Central memory CD4-positive, alpha-beta T cell (primary cell): ENCODE measurements at places on chromosomes 12 and 14.

DNA sequence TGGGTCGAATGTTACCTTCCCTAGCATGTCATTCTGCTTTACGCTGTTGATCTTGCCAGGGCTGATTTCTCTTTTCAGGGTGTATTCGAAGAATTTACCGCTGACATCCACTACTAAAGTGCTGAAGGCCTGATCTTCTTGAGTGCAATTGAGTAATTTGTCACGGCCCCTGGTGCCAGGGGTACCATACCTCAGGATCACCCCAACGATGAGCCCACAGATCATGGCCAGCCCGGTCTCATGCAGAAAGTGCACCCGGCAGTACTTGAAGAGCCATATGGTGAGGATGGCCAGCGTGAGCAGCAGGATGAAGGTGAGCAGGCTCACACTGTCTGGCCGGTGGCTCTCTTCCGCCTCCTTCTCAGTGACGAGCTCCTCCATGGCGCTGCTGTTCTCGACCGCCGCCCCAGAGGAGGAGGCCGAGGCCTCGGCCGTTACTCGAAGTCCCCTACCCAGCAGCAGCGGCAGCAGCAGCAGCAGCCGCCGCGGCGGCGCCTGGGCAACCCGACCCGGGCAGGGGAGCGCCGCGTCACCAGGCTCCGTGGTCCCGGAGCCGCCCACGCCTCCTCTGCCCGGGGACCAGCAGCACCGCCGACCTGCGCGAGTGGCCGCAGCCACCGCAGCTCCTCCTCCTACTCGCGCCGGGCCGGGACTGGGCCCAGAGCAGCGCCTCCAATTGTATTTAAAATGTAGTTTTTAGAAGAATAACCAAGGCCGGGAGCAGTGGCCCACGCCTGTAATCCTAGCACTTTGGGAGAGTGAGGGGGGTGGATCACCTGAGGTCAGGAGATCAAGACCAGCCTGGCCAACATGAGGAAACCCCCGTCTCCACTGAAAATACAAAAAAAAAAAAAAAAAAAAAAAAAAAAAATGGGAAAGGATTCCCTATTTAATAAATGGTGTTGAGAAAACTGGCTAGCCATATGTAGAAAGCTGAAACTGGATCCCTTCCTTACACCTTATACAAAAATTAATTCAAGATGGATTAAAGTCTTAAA lies 58.5 kb upstream of the TMPO start:
- no peak for DNase-seq

GRCh38 chr12:26378711-26379110 lies 183.3 kb downstream of the SSPN start:
- no peak for DNase-seq

- DNase-seq, result no peak
These were observed 298.8 kb upstream of the TBX3 start for GRCh38 chr12:114982760-114983159.

- DNase-seq, result no peak
These were observed 197.5 kb downstream of the STXBP6 start for GRCh38 chr14:24852312-24853060.

DNA sequence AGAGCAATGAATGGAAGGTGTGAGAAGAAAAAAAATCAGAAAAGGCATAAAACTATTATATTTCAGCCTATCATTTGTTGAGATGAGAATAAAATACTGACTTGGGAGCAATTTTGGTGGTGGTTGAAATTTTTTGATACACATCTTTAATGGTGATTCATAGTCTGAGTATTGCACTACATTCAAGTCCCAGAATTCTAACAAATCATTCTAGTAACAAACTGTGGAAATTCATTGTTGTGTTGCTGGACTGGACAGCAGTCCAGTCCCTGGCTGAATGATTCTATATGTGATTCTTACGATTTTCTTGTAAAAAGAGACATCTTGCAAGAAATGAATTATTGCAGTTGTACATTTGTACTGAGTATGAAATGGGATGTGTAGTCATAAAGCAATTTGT lies 268.6 kb downstream of the TRHDE start:
- no peak for DNase-seq

DNA sequence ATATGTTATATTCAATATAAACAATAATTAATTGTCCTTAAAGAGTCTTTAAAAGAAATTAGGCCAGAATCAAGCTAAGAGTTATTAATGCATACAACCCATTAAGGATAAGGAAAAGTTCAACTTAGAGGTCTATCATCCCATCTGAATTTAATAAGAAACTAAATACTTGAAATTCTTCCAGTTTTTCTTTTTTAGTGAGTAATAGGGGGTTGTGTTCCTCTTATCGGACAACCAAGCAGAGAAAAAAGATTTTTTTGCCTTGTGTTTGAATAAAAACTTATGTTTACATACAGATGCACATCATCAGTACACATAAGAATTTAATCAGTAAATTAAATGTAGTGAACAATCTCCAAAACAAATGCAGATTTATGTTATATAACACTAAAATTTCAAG lies 32.5 kb downstream of the PAWR start:
- DNase-seq, result no peak

DNA sequence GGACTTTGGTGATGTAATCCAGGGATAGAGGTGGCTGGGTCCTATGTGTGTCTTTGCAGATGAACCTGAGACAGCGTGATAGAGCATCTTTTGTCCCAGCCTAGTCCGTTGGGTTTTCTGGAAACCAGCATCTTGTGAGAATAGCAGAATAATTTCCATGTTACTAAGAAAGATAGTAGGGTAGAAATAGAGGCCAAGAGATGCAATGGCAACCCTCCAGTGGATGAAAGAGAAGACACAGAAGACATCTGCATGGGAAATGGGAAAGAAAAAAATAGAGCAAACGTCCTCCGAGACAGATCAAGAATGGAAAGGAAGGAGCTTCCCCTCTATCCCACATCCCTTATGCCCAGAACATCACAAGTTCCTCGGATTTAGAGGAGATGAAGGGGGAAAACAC lies 409.3 kb upstream of the TMEM132C start:
- no peak for DNase-seq

DNA sequence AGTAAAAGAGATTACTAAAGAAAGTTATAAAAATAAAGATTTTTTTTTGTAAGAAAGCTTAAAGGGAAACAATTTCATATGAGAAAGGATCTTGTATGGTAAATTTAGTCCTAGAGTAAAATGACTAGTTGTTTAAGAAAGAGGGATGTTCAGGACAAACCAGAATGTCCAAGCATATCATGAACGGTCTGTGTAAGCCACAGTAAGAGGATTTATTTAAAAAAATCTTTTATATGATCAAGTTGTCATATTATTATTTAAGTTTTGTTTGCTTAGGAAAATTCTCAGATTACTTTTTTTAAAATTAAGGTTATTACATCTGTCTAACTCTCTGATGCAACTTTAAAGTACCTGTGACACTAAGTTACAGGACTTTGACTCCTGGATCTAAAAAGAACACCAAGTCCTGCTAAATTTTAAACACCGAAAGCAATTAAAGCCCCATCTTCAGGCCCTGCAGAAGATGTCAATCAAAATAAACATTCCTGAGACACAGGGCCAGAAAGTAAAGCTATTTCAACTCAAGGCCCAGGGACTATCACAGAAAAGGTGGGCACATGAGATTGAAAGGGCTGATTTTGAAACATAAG lies 17.3 kb upstream of the CCDC196 start:
- no peak for DNase-seq

GRCh38 chr12:18591473-18591872 lies 146.3 kb downstream of the PLCZ1 start:
- DNase-seq, result no peak

DNA sequence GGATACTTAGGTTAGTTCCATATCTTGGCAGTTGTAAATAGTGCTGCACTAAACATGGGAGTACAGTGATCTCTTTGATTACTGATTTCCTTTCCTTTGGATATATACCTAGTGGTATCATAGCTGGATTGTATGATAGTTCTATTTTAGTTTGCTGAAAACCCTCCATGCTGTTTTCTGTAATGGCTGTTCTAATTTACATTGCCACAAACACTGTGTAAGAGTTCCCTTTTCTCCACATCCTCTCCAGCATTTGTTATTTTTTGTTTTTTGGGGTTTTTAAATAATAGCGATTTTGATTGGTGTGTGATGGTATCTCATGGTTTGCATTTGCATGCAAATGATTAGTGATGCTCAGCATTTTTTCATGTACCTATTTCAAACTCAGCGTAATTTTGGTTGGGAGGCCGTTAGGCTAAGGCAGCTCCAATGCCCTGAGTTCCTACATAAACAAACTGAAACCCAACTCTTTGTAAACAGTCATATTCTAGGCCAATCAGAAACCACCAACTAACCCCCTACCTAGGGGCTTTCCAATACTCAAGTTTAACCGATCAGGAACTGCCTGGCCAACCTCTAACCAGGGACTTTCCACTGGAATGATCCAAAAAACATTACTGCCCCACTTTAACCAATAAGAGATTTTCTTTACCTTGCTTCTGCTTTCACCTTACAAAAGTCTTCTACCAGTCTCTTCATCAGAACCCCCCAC lies 171.6 kb downstream of the FBXL14 start:
- peak; percentile 29 for DNase-seq

DNA sequence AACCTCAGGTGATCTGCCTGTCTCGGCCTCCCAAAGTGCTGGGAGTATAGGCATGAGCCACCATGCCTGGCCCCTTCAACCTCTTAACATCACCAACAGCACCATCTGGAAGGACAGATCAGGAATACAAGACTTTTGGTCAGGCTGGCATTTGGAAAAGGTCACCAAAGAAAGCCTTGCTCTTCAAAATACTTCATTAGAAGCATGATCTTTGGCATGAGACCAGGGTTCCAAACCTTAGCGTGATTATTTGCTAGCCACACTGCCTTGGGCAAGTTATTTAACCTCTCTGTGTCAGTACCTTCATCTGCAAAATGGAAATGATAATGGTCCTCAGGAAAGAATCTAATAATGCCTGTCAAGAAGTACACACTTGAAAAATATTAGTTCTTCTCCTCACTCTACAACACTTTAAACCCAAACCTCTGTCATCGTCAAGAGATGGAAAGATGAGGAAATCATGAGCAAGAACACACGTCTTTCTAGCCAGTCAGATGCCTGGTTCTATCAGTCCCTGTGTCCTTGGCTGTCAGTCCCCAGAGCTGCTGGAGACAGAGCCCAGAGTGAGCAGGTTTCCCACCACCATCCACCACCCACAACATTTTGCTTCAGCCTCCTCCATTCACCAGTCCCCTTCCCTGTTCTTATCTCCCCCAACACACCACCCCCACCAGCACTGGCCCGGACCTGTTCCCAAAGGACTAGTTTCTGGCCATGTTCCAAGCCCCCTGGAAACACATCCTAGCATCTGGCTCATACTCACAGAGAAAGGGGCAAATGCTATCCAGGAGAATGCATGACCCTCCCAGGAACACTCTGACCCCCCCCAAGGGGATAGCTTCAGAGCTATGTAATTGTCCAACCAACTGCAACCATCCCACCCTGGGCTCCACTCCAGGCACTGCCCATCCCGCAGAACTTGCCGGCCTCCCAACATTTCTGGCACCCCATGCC lies 2.0 kb downstream of the ADCY6 start:
- DNase-seq, result no peak

- no peak for DNase-seq
These were observed 22.5 kb downstream of the SYNE2 start for GRCh38 chr14:63875311-63875710.

GRCh38 chr12:32435921-32436705 lies 36.8 kb downstream of the FGD4 start:
- DNase-seq, result no peak

DNA sequence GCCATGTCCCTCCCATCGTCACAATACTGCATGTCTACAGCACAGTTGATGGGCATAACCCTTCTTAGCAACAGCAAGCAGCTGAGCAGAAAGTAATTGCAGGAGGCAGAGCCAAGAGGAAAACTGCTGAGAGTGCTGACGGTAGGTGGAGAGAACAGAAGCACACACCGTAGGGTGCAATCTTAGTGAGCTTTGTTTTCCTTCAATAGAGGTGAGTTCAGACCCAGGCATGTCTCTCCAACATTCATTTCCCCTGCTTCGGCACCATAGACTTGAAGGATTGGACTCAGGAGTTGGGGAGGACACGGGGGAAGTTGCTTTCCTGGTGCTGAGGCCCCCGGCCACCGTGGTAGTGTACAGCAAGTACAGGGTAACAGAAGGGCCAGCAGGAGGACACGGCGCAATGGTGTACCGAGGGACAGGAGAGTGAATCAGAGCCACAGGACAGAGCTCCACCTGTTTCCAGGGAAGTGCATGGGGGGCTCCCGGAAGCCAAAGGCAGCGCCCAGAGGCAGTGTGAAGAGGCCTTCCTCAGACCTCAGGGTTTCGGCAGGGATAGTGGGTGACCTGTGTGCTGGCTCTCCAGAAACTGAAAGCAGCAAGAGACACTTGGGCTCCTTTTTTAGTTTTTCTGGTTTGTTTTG lies 36.3 kb upstream of the SINHCAF start:
- no peak for DNase-seq

DNA sequence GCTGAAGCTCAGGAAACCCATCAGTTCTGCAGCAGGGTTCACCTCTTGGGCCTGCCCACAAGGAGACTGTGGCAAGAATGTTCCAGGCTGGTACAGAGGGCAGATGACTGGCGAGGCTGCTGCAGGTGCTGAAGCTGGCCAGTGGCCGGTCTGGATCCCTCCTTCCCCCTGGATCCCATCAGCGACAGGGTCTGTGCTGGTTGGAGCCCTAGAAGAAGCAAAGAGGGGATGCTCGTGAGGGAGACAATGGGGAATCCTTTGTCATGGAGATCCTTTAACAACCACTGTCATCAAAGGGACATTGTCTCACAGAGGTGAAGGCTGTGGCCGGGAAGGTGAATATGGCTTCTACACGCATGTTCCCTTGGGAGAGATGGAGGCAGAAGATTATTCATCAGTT lies 211.4 kb upstream of the TMEM132C start:
- DNase-seq, result no peak

DNA sequence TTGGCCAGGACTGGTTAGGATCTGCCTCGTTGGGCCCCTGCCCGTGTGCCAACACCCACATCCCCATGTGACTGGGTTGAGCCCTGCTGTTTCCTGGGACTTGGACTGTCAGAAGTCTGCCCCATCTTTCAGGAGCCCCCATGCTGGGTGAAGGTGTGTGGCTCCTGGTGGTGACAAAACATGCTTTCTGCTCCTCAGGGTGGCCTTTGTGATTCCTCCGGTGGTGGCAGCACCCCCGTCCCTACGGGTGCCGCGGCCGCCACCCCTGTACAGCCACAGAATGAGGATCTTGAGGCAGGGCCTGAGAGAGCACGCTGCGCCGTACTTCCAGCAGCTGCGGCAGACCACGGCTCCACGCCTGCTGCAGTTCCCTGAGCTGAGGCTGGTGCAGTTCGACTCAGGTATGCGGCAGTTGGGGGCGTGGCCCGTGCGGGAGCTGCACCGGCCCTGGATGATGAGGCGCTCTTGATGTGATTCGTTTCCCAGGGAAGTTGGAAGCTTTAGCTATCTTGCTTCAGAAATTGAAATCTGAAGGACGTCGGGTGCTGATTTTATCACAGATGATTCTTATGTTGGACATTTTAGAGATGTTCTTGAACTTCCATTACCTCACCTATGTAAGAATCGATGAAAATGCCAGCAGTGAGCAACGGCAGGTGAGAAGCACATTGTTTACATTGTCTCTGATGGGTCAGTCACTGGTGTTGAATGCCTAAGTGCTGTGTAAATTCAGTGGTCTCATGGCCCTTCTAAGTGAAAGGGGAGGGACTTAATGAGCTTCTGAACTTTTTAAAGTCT lies 80.0 kb downstream of the EP400 start:
- no peak for DNase-seq
